ENCODE measurements at places on chromosomes 6 and 20. TPM values are rescaled to one million over a fixed set of nuclear protein-coding genes. Genes with fewer than 3 reads are reported as not detected.
A peak's percentile ranks its signal among the peaks of the same experiment; 100 is the strongest.

TBXT gene
- not detected for total RNA-seq

RAET1L gene
- total RNA-seq: not detected

IP6K3 gene
- total RNA-seq: not detected

SLC22A2 gene
- not detected for total RNA-seq

ATXN1 gene
- total RNA-seq: 33.0 TPM

HLA-DRA gene
- not detected for total RNA-seq

ULBP3 gene
- 12.8 TPM for total RNA-seq

MYB gene
- 0.53 TPM for total RNA-seq

TFAP2D gene
- not detected for total RNA-seq

EPHA7 gene
- total RNA-seq: not detected

FITM2 gene
- total RNA-seq: 7.7 TPM

SPAG4 gene
- total RNA-seq: 3.7 TPM

CASP8AP2 gene
- 22.0 TPM for total RNA-seq

GRCh38 chr6:143761074-143761473 lies 82.1 kb upstream of the LTV1 start:
- DNase-seq: no peak

- DNase-seq: no peak
Observed at GRCh38 chr20:52760791-52761190, 211.4 kb upstream of the TSHZ2 start.

DNA sequence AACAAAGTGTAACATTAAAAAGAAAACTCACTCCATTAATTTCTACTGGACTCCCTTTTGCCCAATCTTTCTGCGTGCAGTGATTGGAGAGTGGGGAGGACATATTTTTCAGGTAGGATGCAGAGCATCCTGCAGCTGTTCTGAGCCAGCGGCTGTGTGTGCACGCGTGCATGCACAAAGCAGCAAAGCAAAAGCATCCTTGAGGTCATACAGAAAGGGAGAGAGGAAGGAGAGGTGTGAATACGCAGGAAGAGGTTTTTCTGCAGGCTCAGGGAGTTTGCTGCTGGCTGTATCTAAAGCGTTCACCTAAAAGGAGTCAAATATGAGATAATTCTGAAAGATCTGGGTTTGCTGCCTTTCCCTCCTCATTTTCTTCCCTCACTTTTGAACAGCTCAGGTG lies 108.4 kb downstream of the HUS1B start:
- DNase-seq: no peak

DNA sequence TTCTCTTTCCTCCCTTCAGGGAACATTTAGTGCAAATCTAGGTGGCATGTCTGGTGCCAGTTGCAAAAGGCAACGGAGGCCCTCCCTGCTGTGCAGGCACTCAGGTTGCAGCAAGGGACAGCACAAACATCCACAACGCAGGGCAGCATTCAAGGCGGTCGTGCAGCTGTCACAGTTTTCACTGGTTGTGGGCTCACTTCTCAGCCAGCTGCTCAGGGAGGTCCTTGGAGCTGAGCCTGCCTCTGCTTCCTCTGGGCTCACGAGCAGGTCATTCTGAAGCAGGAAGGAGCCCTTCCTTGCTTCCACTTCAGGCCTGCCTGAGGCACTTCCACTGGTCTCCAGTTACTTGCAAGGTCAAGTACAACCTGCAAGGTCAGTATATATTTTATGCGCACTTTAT lies 3.8 kb upstream of the NPEPL1 start:
- DNase-seq: peak; percentile 49

DNA sequence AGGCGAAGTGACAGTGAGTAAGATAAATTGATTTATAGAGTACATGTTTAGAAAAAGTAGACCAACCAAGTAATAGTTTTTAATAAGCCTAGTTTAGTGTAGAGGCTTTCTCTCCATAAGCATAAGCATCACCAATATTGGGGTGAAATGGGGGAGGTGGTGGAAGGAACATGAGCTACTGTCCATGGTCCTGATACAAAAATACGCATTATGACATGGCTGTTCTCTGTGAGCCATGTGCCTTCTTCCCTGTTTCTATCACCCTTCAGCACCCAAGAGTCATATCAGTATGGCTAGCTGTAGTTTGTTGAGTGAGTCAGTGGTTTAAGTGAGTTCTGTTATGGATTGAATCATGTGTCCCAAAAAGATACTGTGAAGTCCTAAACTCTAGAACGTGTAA lies 150.8 kb downstream of the EDN1 start:
- DNase-seq: peak; percentile 14

DNA sequence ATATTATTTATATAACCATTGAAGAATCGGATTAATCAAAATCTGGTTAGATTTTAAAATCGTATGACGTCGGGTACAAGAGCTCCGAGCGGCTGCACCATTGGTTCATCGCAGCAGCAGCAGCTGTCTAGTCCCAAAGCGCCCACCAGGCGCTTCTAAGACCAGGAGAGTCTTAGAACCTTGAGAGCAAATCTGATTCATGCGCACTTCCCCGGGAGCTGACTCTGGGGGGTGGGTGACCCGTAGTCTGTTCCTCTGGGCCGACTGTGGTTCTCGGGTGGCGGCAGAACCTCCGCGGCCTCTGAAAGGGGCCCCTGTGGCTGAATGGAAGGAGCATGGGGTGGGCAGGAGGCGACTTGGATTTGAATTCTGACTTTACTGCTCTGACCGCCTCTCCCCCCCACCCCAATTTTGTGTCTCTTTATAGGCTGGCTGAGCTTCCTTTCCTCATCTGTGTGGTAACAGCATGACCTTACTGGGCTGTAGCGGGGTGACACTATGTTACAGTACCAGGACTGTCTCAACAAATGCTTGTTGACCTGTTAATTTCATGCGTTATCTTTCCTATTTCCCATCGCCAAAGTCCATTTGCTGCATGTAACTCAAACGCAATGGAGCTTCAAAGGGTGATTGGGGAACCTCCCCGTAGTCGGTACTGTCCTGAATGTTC lies 119.7 kb downstream of the RTN4IP1 start:
- no peak for DNase-seq

DNA sequence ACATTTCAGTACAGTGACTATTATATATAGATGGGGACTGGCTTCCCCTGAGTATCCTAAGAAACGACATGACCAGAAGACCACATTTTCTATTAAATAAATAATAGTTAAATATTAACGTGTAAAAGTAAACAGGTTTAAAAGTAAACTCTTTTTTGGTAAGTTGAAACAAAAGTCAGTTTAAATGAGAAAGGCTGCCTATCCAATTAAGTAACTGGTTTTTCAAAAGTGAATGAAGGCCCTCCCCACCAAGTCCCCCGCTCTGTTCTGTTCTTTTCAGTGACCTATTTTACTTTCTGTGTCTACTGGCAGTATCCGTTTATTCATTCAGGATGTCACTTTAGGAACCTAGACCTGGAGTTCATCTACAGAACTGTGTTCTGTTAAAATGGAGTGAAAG lies 32.0 kb downstream of the QKI start:
- no peak for DNase-seq

DNA sequence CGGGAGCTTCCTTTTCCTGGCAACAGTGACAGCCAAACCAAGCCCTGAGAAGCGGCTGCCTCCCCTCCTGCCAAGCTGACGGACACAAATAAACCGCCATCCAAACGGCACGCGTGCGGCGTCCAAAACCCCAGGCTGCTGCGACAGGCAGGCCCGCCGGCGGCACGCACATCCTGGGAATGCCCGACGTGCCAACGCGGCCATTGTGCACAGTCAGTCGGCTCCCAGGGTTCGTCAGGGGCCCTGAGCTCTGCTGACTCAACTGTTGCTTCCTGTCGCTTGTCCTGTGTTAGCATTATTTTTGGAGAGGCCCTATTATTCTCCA lies 6.8 kb downstream of the JAG1 start:
- peak; percentile 89 for DNase-seq

- no peak for DNase-seq
Observed at GRCh38 chr6:167581637-167582036, 245.1 kb upstream of the AFDN start.

- DNase-seq: no peak
Observed at GRCh38 chr6:25866011-25866410, 8.0 kb downstream of the SLC17A3 start.

GRCh38 chr6:81766482-81767069 lies 14.1 kb upstream of the TENT5A start:
- DNase-seq: peak; percentile 92

DNA sequence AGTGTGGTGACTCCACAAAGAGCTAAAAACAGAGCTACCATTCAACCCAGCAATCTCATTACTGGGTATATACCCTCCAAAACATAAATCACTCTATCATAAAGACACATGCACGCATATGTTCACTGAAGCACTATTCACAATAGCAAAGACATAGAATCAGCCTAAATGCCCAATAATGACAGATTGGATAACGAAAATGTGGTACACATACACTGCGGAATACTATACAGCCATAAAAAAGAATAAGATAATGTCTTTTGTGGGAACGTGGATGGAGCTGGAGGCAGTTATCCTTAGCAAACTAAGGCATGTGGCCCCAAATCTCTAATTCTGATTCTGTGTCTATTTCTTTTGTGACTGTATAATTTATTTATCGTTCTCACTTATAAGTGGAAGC lies 124.5 kb upstream of the PRND start:
- no peak for DNase-seq

- no peak for DNase-seq
Observed at GRCh38 chr6:33173535-33174180, 18.6 kb downstream of the COL11A2 start.

DNA sequence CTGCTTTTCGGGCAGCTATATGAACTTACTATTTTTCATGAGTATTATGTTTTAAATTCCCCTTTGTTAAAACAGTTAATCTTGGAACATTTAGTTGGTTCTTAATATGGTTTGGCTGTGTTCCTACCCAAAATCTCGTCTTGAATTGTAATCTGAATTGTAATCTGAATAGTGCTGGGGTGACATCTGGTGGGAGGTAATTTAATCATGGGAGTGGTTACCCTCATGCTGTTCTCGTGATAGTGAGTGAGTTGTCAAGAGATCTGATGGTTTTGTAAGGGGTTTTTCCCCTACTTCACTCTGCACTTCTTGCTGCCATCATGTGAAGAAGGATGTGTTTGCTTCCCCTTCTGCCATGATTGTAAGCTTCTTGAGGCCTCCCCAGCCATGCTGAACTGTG lies 305.4 kb upstream of the MAP3K7 start:
- DNase-seq: no peak

- no peak for DNase-seq
Observed at GRCh38 chr6:36118550-36119107, 11.7 kb upstream of the MAPK13 start.

DNA sequence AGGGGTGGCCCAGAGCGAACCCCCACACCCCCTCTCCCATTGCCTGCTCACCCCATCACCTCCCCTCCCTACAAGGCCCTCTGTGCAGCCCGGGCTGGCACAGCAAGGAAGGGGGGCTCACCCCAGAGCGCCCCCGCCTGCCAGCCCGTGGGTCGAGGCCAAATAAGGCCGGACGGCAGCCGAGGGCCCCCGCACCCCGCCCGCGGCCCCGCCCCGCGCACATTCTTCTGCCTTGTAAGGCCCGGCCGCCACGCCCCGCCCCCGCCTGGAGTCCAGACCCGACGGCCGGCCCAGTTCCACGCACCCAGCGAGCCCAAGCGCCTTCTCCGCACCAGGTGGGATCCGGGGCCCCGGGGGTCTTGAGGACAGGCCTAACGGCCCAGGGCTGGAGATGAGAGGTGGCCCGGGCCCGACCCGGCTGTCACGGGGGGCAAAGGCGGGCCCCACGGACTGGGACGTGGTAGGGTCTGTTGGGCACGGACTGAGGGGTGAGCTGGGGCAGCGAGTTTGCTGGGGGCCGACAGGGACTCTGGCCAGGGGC lies at the start of gene MYL9:
TSS of gene MYL9 (plus strand) at position 293 of the 541 bp plus-strand sequence. CDS start 3,366 bp downstream, outside the sequence.
- DNase-seq: peak; percentile 43

GRCh38 chr6:79372757-79373156 lies 138.3 kb upstream of the HMGN3 start:
- DNase-seq: no peak

- DNase-seq: no peak
Observed at GRCh38 chr6:84766799-84767525, 2.6 kb upstream of the TBX18 start.

Measured in endothelial cell of umbilical vein (primary cell).